ENCODE measurements at places on chromosomes 7 and 10.
A peak's percentile ranks its signal among the peaks of the same experiment; 100 is the strongest.

GRCh38 chr7:151140826-151141225 lies 26.7 kb downstream of the GBX1 start:
- DNase-seq = no peak

DNA sequence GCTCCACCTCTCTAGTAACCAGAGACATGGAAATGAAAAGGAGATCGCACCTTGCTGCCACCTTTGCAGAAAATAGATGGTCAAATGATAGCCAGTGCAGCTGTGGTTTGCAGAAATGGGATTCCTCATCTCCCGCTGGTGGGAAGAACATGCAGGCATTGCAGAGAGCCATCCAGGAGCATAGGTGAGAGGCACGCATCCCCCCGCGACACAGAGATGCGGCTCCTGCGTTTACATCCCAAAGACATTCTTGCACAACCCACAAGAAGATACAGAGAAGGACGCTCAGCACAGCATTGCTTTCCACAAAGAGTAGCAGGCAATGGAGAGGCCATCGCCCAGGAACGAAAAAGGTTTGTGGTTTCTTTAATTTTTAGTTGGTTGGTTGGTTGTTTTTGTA lies 56.2 kb downstream of the OAT start:
- no peak for DNase-seq

DNA sequence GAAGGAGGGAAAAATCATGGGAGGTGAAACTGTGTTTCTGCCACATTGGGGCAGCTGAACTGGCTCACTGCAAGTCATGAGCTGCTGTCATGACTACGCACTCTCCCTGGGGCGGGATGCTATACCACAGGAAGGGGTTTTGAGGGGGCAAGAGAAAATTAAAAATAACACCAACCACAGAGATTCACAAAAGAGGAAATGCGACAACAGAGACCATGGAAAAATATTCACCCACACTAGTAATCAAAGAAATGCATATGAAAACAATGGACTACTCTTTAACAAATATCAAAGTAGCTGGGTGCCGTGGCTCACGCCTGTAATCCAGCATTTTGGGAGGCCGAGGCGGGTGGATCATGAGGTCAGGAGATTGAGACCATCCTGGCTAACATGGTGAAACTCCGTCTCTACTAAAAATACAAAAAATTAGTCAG lies 65.2 kb upstream of the TM9SF3 start:
- DNase-seq = peak; percentile 94

- DNase-seq = no peak
These were observed 136.7 kb downstream of the PLPP4 start for GRCh38 chr10:120593693-120594092.

GRCh38 chr7:11376529-11376928 lies 402.9 kb downstream of the PHF14 start:
- no peak for DNase-seq

- DNase-seq = no peak
These were observed 77.2 kb downstream of the EXOC4 start for GRCh38 chr7:133330085-133330484.

DNA sequence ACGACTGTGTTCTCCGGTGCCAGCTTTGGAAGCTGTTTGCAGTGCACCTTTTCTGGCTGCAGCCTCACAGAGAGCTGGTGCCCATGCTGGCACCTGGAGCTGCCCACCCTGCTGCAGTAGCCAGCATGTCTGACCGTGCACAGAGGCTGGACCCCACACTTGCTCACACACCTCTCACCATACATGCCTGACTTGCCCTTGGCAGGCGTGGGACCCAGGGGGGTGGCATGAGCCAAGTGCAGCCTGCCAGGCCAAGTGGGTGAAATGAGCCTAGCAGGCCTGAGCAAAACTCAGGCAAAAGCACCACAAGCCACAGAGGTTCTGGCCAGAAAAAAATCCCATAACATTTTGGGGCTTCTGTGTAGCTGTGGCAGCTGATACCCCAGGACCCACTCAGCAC lies 258.8 kb downstream of the XPNPEP1 start:
- no peak for DNase-seq

DNA sequence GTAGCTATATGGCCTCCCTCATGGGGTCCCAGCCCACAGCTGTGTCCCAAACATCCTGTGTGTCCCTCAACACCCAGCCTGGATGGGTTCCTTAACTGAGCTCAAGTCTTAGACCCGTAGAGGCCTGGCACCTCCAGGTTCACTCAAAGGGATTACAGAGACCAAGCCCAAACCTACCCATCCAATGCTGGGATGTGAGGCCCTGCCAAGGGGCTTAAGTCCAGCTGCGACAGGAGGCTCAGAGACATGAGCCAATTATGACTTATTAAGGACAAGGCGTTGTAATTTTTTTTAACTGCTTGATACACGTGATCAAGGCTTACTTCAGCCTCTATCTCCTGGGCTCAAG lies 105.6 kb upstream of the RET start:
- no peak for DNase-seq

DNA sequence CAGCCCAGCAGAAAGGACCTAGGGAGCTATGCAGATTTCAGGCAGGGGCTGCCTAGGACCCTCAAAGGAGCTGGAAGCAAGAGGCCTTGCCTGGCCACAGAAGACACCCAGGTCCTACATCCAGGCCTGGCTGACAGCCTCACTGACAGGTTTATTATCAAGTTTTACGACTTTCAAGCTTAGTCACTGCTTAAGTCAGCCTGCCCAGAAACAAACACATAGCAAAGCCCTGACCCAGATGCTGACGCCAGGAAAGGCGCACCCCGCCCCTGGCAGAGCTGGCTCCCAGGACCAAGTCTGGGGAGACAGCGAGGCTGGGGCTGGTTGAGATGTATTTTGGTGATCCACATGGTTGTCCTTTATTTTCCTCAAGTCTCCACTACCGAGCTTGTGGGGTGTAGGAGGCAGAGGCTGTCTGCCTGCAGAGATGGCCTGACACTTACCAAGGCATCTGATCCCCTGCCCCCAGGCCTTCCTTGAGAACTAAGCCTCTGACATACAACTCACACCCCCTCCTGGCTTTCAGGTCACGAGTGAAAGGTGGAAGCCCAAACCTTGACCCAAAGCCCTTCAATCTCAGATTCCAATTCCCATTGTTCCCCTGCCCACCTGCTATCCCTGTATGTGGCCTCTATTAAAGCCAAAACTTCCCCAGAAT lies 80.7 kb upstream of the EMX2 start:
- no peak for DNase-seq

DNA sequence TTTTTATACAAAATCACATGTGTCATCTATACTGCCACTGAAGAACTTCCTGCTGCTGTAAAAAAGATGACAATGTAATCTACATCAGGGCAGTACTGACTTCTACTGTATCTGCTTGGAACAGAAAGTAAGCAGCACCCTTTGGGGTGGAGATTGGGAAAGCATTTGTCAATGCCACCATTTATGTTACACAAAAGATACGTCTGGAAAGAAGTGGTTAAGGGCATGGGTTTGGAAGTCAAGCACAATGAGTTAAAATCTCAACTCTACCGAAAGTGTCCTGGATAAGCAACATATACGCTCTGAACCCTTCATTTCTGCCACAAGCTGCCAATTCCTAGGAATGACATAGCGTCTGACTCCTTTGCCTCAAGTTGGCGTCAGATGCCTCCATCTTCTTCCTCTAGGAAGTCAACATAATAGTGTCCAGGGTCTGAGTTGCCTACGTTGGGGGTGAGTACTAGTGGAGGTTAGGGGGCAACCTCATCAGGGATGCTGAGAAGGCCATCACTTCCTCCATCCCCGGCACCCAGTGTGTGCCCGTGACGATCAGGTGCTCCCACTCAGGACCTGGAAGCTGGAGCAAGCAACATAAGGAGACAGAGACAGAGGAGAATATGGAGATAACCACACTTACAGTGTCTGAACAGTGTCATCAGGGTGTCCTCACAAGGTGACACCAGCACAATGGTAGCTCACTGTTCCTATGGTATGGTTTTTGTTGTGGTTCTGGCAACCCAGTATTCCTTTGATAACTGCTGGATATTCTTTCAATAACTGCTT lies 58.3 kb downstream of the SGMS1 start:
- DNase-seq = no peak

- no peak for DNase-seq
These were observed 179.4 kb upstream of the PRSS1 start for GRCh38 chr7:142569851-142570250.

- no peak for DNase-seq
These were observed 9.2 kb downstream of the PCBD1 start for GRCh38 chr10:70879207-70879606.

All from suppressor macrophage (primary cell).